ENCODE measurements at places on chromosomes 11 and 22.

DNA sequence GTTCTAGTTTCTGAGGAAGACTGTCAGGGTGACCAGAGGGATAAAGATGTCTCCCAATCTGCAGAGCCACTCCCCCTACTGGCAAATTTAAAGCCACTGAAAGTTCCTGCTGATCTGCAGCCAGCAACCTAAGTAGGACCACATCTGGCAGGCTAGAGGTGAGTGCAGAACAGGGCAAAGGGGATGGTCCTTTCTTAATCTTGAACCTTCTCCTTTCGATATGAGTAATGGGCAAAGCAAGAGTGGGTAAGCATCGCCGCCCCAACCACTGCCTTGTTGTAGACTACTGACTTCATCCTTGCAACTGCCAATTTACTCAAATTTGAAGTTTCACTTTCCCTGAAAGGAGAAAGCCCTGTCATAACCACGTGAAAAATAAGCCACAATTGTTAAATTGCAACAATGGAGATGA lies 30.7 kb downstream of the SCUBE2 start:
- DNase-seq, result no peak

GRCh38 chr11:42329929-42330565 lies 870.6 kb upstream of the LRRC4C start:
- peak; percentile 62 for DNase-seq

GRCh38 chr22:28241656-28242290 lies 322.7 kb upstream of the PITPNB start:
- DNase-seq, result no peak

- DNase-seq, result no peak
Measured at GRCh38 chr11:43685440-43685839, 4.9 kb downstream of the HSD17B12 start.

DNA sequence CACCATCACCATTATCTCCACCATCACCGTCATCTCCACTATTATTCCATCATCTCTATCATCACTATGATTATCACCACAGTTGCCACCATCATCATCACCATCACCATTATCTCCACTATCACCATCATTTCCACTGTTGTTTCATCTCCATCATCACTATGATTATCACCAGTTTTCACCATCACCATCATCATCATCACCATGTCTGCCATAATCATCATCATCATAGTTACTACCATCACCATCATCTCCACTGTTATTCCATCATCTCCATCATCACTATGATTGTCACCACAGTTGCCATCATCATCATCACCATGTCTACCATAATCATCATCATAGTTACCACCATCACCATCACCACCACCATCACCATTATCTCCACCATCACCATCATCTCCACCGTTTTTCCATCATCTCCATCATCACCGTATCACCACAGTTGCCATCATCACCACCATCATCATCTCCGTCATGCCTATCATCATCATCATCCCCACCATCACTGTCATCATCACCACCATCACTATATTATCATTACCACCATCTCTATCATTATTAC lies 264.9 kb downstream of the BRD1 start:
- DNase-seq, result no peak

GRCh38 chr11:87405843-87406242 lies 368.1 kb downstream of the TMEM135 start:
- no peak for DNase-seq

GRCh38 chr11:64018310-64018709 lies 17.4 kb upstream of the FLRT1 start:
- no peak for DNase-seq

GRCh38 chr11:14133381-14133780 lies 170.9 kb downstream of the SPON1 start:
- no peak for DNase-seq

DNA sequence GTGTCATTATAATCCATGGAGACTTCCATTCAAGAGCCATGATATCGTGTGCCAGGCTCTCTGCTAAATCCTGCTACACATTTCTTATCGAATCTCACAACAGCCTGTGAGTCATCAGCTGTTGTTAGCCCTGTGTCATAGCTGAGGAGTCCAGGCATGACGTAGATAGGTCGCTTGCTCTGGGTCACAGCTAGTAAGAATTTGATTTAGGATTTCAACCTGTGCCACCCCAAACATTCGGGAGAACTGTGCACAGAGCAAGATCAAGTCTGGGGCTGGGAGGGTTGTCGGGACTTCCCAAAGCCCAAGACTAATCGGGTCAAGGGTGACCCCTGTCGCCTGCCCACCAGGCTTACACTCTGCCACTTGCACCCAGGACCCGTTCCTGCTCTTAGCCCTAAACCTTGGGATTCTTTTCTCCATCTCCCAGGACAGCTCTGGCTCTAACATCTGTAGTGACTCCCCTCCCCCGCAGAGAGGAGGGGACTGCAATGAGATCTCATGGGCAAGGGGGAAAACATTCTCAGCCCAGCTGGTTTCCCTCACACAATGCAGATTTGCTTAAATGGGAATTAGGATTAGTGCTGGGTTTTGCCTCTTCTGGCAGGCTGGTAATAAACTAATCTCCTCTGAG lies 34.3 kb downstream of the TSPAN18 start:
- DNase-seq, result no peak

GRCh38 chr11:19762266-19762665 lies 49.6 kb downstream of the NAV2 start:
- no peak for DNase-seq

GRCh38 chr11:12815931-12816494 lies 141.8 kb downstream of the TEAD1 start:
- DNase-seq, result no peak

- no peak for DNase-seq
Measured at GRCh38 chr22:47304191-47304831, 541.9 kb downstream of the TBC1D22A start.

DNA sequence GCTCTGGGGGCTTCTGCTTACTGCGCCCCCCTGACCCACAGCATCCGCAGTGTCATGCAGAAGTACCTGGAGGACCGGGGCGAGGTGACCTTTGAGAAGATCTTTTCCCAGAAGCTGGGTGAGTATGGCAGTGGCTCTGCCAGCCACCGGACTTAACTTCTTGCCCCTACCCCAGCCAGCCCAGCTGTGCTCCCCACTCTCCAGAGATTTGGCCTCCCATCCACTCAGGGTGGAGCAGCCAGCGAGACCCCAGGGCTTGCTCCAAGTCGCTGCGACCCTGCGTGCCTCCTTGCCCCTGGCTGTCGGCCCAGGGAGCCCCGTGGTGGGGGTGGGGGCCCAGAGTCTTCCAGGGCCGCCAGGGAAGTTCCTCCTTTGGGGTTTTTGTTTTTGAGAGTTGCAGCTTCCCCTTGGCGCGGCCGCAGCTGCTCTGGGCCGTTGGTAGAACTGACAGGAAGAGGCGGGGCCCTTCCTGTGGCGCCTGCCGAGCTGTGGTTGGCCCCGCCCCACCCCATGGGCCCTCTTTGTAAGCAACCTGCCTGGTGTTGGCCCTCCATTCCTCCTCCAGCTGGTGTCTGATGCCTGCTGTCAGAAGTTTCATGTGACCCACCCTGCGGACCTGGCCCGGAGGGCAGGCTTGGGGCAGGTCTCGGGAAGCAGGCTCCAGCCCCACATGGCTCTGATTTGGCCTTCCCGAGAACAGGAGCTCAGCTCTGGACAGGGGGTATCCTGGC lies 11.1 kb downstream of the GRK2 start:
- peak; percentile 85 for DNase-seq

GRCh38 chr11:358129-358800 lies 11.0 kb upstream of the B4GALNT4 start:
- no peak for DNase-seq

DNA sequence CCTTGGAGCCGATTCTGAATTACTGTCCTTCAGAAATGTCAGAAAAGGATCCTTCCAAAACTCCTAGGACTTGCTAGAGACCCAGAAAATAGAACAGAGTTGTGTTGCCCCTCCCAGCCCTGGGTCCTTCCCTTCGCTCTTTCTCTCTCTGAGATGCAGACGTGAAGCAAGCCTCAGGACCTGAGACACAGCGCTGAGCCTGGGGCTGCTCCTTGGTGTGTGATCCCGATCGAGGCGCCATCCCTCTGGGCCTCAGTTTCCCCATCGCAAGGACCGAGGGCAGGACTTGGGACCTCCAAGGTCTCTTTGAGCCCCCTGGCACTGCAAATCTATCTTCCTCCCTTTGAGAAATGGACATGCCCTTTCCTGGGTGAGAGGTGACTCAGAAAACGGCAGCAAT lies 533.5 kb downstream of the TBC1D22A start:
- no peak for DNase-seq

DNA sequence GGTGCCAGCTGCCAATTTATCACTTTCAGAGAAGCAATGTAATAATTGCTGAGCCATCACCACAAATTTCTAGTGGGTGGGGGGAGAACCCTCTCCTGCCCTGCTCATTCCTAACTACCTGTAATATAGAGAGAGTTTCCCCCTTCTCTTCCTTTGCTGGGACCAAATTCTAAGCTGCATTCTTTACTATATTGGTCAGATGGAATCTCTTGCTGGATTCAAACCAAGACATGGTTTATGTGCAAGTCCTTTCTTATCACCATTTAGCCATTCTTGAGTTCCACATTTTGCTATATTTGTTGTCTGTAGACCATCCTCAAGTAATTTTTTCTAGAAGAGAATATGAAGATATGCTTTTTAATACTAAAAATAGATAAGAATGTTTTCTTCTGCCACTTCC lies 452.1 kb downstream of the MN1 start:
- no peak for DNase-seq

DNA sequence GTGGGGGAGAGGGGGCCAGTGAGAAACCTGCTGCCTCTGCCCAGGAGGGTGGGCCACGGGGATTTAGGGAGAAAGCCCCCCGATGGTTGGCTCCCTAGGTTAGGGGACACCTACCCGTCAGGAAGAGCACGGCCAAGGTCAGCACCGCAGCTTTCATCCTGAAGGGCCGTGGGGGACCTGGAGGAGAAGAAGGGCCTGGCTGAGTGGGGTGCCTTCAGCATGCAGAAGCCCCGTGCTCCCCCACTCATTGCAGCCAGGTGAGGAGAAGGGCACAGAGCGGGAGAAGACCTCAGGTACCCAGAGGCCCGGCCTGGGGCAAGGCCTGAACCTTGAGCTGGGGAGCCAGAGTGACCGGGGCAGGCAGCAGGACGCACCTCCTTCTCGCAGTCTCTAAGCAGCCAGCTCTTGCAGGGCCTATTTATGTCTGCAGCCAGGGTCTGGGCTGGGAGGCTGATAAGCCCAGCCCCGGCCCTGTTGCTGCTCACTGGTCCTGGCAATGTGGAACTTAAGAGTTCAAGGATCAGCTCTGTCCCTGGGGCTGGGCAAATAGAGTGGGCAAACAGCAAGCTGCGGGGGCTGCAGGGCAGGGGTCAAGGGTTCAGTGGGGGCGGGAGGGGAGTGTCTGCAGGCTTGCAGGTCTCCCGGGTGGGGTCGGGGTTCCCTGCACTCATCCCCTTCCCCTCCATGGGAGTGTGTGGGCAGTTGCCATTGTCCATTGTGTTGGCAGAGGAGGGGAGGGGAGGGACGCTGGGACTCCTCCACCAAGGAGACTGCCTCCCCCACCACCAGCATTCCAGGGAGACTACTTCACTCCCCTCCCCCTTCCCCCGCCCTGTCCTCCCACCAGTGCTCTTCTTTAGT lies at the start of gene APOA1:
Gene APOA1 (minus strand): TSS at position 392 of the 861 bp plus-strand sequence. CDS start 235 bp downstream, at position 157.
- no peak for DNase-seq

- DNase-seq, result no peak
Measured at GRCh38 chr11:36738292-36738861, 140.3 kb upstream of the RAG2 start.

DNA sequence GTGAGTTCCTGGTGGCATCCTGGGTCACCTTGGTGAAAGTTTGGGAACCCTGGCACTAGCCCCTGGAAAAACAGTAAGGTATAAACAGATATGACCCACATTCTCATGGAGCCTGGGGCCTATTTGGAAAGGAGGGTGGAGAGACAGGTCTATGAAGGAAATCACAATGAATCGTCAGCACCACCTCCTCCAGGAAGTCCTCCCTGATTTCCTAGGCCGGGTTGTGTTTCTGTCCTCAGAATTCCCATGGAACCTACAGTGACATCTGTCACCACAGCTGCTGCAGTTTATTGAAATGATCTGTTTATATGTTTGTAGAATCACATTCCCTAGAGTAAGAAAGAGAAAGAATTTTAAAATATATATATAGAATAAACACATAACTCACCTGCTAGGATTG lies 71.8 kb upstream of the ASPHD2 start:
- no peak for DNase-seq

- no peak for DNase-seq
Measured at GRCh38 chr22:29011240-29012100, 50.2 kb downstream of the C22orf31 start.

DNA sequence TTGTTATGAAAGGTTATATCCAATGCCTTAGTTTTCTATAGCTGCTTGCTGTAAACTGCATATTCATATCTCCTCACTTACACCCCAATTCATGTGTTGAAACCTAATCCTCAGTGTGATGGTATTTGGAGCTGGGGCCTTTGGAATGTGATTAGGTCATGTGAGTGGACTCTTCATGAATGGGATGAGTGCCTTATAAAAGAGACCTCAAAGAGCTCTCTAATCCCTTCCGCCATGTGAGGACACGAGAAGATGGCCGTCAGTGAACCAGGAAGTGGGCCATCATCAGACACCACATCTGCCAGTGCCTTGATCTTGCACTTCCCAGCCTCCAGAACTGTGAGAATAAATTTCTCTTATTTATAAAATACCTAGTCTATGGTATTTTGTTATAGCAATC lies 79.3 kb downstream of the CYP2R1 start:
- no peak for DNase-seq

- DNase-seq, result no peak
Measured at GRCh38 chr22:45157907-45158306, 5.8 kb upstream of the NUP50 start.

DNA sequence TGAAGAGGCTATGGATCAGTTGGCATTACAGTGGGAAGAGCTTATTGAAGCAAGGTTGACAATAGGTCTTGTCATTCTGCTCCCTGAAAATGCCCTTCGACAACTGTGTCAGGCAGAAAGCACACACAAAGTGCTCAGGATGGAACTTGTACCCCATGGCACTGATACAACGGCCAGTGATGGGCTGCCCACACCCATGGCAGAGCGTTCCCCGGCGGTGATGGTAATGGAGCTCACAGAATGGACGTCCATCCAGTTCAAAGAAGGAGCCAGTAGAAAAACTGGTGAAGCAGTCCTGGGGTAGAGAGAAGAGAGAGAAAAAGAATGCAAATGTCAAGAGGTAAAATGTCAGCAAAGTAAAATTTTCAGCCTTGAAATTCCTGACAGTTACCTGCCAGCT lies 19.5 kb upstream of the OR5B21 start:
- no peak for DNase-seq

DNA sequence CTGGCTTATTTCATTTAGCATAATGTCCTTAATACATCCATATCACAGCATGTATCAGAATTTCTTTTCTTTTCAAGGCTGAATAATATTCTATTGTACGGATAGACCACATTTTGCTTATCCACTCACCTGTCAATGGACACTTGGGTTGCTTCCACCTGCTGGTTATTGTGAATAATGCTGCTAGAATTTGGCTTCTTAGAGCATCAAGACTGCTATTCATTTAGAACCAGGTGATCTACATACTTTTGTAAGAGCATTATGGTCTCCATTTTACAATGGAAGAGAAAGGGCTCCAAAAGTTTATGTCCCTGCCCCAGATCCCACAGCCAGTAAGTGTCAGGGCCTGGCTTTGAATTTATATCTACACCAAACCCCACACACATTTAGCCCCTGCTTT lies 100.7 kb upstream of the CD82 start:
- DNase-seq, result no peak
